Mammary epithelial cell (primary cell): ENCODE measurements at places on chromosomes 1 and 21. TPM values are rescaled to one million over a fixed set of nuclear protein-coding genes. Genes with fewer than 3 reads are reported as not detected.

GRCh38 chr1:30912913-30913652, 4.5 kb upstream of the SDC3 start:
- DNase-seq, result no peak

DNA sequence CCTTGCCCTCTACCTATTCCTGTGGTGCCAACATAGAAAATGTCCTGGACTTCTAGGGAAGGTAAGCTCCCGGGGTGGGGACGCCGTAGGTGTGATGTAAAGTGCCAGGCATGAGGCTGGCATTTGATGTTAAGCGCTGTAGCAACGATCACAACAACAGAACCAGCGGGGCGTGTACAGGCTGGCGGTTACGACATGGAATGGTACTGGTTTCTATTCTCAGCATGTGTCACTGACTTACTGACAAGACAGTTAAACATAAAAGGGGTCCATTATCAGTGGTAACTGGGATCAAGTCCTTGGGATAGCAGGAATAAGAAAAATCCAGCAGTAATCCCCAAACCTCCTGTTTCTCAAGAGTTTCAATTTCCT, 58.9 kb downstream of the TGFBR3 start:
- peak; percentile 51 for DNase-seq

- no peak for DNase-seq
These were observed 29.6 kb downstream of the NHLH2 start for GRCh38 chr1:115811140-115811828.

DNA sequence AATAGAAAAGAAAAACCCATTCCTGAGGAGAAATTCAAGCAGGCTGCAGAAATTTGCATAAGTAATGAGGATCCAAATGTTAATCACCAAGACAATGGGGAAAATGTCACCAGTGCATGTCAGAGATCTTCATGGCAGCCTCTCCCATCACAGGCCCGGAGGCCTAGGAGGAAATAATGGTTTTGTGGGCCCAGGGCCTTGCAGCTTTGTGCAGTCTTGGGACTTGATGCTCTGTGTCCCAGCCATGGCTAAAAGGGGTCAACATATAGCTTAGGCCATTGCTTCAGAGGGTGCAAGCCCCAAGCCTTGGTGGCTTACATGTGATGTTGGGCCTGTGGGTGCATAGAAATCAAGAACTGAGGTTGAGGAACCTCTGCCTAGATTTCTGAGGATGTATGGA, 22.7 kb downstream of the RAB3GAP2 start:
- no peak for DNase-seq

GRCh38 chr1:195105281-195105680, 1503.0 kb downstream of the KCNT2 start:
- DNase-seq, result no peak

Gene SLC45A1
- polyA plus RNA-seq, result 0.28 TPM

Gene OR2L2
- polyA plus RNA-seq, result not detected

DNA sequence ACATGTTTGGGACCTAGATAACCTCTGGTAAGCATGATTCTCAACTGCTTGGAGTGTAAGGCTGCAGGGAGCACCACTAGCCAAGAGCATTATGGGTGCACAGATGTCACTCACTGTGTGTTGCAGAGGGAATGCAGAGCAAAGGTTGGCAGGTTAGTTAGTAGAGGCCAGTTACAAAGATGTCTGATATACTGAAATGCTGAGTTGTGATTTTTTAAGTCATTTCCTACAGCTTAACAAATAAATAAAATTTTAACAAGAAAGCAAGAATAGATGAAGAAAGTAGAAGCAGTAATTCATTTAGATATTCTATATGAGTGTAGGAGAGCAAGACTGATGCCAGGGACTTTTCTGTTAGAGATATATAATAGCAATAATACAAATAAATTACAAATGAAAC, 64.8 kb downstream of the MARK1 start:
- DNase-seq, result no peak

- DNase-seq, result no peak
These were observed 26.8 kb upstream of the TMPRSS15 start for GRCh38 chr21:18430341-18430740.

- no peak for DNase-seq
These were observed 4.9 kb upstream of the ALDH4A1 start for GRCh38 chr1:18907021-18907916.

- DNase-seq, result peak; percentile 24
These were observed 29.3 kb downstream of the TMEM200B start for GRCh38 chr1:29094433-29094832.

DNA sequence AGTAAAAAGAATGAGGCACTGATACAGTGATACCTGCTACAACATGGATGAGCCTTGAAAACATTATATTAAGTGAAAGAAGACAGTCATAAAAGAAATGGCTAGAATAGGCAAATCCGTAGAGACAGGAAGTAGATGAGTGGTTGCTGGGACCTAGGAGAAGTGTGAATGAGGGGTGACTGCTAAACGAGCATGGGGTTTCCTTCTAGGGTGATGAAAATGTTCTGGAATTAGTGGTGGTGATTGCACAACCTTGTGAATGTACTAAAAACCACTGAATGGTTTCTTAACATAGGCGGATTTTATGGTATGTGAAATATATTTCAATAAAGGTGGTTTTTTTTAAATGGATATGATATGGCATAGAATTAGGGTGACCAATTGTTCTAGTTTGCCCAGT, 12.6 kb upstream of the SERINC2 start:
- DNase-seq, result peak; percentile 80

DNA sequence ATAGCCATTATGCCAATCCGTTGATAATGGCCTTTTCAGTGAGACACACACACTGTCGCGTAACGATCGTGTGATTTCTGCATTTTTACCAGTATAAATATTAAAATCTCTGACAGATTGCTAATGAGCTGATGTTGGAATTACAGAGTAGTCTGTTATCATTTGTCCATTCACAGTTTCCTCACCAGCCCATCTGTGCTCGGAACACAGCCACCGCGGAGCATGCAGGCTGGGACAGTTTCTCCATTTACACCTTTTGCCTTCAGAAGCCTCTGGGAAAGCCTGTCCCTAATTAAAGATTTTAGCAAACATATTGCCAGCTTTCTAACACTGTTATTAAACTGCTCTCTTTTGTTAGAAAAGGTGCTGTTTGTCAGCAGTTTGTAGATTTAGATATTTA, 82.2 kb upstream of the BARHL2 start:
- DNase-seq, result no peak

GRCh38 chr1:70866542-70867264, 180.9 kb downstream of the PTGER3 start:
- no peak for DNase-seq

GRCh38 chr1:29284961-29285560, 48.7 kb downstream of the PTPRU start:
- DNase-seq, result no peak

GRCh38 chr1:91729621-91730358, 156.2 kb downstream of the TGFBR3 start:
- no peak for DNase-seq

DNA sequence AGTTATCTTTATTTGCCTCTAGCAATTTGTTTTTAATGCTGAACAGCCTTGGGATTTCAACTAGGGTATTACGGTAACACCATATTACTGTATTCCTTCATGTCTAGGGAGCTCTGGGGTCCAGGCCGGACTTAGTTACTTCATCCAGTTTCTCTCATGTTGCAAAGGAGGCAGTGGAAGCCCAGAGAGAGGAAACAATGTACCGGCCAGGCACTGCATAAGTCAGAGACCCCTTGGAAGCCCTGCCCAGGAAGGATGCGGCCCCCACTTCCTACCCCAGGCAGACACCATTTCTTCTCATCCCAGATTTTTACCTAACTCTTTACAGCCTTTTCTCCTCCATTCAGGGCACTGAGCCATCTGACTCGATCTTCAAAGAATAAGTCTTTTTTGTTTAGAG, 32.5 kb downstream of the TRABD2B start:
- DNase-seq, result no peak

GRCh38 chr1:73593364-73593763, 604.6 kb downstream of the LRRIQ3 start:
- peak; percentile 67 for DNase-seq

- no peak for DNase-seq
These were observed 172.5 kb downstream of the CTH start for GRCh38 chr1:70583522-70583921.
